ENCODE measurements at places on chromosomes 6 and 20.

GRCh38 chr20:13788167-13788834 lies 3.5 kb downstream of the NDUFAF5 start:
- no peak for DNase-seq

- no peak for DNase-seq
Observed at GRCh38 chr6:68279793-68280557, 355.1 kb upstream of the ADGRB3 start.

GRCh38 chr6:17423026-17423425 lies 29.6 kb downstream of the CAP2 start:
- DNase-seq: no peak

DNA sequence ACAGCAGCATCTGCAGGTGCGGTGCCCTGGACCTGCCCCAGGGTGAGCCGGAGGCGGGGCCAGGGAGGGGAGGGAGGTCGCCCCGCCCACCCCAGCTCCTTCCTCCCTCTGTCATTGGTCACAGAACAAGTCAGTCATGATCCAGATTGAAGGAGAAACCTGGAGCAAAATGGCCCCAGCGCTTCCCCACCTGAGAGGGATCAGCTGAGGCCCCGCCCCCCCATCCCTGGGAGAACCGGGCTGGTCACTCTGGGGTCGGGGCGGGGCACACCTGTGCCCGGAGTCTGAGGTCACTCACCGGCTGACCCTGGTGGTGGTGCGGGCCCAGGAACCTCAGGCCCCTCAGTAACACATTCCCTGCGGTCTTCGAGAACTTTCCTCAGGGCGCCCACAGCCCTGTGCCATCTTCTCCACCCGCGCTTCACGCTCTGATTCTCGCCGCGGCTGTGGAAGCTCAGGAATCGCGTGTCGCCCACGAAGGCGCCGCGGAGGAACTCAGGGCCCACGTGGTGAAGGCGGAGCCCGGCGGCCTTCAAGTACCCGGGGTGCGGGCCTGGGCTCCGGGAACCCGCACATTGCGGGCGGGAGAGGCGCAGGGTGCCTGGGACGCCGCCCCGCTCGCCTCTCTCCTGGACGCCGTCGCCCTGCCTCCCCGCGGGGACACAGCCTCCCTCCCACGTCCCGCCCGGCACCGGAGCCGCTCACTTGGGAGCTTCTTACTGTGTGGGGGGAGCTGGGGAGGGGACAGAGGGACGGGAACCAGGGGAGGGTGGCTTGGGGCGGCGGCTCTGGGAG lies 36.4 kb upstream of the HLA-C start:
- DNase-seq: no peak

GRCh38 chr20:25565578-25566157 lies 19.7 kb downstream of the NINL start:
- DNase-seq: no peak

DNA sequence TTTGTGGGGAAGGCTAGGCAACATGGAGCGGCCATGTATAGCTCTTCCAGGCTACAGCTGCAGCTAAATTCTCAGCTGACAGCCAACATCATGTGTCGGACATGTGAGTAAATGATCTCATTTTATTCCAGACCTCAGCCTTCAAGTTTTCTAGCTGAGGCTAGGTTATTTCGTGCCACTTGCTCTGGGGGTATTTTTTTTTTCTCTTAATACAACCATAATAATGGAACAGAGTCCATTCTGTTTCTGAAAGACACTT lies 573.5 kb downstream of the CD109 start:
- DNase-seq: no peak

DNA sequence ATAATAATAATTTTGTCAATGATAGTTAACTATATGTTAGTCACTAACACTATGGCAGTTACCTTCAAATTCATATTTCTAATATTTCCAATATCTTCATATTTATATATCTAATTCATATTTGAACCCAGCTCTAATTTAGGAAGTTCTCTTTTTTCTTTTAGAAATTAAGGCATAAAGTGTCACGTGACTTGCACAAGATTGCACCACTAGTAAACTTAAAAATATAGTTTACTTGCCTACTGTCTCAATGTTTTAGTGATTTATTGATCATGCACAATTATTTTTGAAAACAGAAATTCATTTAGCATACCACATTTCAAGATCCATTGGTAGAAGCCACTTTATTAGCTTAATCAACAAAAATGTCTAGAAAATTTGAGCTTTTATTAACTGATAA lies 508.7 kb upstream of the ZNF337 start:
- DNase-seq: no peak

- no peak for DNase-seq
Observed at GRCh38 chr6:157800420-157801237, 22.4 kb upstream of the SNX9 start.

GRCh38 chr6:33822575-33823395 lies 19.0 kb upstream of the MLN start:
- DNase-seq: no peak

All from uterus (tissue), 4 donors.